ENCODE measurements at places on chromosomes 5 and 9.

DNA sequence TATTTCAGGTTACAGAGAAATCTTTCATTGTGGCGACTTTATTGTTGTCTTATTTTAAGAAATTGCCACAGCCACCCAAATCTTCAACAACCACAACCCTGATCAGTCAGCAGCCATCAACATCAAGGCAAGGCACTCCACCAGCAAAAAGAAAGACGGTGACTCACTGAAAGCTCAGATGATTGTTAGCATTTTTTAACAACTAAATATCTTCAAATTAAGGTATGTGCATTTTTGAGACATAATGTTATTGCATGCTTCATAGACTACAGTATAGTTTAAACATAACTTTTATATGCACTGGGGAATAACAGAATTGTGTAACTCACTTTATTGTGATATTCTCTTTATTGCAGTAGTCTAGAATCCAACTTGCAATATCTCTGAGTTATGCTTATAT, 263.4 kb downstream of the TMEM232 start:
- no peak for DNase-seq

DNA sequence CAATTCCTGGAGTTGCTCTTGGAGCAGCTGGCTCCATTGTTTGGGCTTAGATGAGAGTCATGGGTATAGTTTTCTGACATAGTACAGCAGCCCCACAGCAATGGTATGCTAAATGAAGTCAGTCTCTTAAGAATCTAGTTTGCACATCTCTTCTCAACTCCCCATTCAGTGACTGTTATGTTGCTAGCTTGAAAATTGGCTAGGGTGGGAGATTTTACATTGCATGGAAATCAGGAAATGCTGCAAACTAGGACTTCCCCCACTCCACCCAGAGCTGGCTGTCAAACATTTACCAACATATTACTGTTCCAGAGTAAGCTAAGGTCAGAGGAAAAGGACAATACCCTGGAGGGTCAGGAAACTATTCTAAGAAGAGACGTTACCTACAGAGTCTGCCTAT, 17.6 kb upstream of the FCHO2 start:
- DNase-seq, result no peak

- peak; percentile 37 for DNase-seq
Measured at GRCh38 chr5:24714746-24715145, 70.0 kb upstream of the CDH10 start.

- peak; percentile 31 for DNase-seq
Measured at GRCh38 chr9:96567203-96567700, 52.4 kb downstream of the CDC14B start.

GRCh38 chr5:140794595-140795258, at the start of gene PCDHA2:
TSS of gene PCDHA2 (plus strand) at chr5:140794852.
- DNase-seq, result no peak

GRCh38 chr9:112752334-112753125, 2.0 kb downstream of the SNX30 start:
- no peak for DNase-seq

- DNase-seq, result no peak
Measured at GRCh38 chr5:131644822-131645221, 9.8 kb upstream of the RAPGEF6 start.

GRCh38 chr5:180640861-180641565, 8.4 kb downstream of the FLT4 start:
- DNase-seq, result no peak

GRCh38 chr9:136723989-136724388, 11.6 kb downstream of the DIPK1B start:
- no peak for DNase-seq

GRCh38 chr9:136571531-136571930, 25.7 kb upstream of the NOTCH1 start:
- DNase-seq, result no peak

- no peak for DNase-seq
Measured at GRCh38 chr5:134626369-134627014, 6.1 kb downstream of the SAR1B start.

- DNase-seq, result no peak
Measured at GRCh38 chr5:107301999-107302398, 368.7 kb downstream of the EFNA5 start.

DNA sequence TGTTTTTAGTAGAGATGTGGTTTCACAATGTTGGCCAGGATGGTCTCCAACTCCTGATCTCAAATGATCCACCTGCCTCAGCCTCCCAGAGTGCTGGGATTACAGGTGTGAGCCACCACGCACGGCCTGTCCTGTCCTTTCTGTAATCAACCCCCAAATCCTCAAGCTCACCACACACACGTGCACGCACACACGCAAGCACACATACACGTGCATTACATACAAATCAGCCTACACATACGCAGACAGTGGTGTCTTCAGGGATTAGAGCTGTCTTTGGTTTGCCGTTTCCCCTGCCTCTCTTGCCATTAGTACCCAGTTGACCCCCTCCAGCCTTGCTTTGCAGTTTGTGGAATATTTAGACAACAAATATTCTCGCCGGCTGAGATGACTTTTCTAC, 6.5 kb downstream of the GLT6D1 start:
- DNase-seq, result no peak

DNA sequence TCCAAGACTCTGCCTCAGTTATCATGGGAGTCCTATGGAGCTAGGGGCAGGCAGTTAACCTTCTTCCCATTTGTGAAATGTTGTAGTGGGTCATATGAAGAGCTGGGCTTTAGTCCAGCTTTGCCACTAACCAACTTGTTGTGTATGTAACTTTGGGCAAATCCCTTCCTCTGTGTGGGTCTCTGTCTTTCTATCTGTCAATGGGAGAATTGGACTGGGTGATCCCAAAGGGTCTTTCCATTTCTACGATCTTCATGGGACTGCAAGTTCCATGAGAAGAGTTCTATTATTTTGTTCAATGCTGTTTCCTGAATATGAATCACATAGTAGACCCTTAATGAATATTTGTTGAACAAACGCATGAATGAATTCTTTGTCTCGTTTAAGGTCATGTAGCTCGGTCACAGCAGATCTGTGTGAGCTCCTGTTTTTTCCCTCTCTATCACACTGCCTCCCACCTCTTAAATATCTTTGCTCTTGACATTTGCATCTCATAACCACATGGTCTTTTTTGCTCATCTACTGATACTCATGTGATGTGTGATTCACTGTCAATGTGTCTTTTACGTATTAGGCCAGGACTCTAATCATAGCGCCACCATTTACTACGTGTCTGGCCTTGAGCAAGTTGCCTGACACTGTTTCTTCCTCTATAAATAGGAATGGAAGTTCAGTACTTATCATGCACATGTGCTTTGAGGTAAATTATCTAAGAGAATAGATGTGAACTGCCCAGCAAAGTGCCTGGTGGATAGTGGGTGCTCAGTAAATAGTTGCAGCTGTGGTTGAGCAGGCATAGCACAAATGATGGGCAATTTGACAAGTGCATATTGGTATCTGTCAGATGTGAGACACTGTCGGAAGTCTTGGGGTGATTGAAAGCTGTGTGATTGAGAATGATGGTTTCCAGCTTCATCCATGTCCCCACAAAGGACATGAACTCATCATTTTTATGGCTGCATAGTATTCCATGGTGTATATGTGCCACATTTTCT, 37.4 kb downstream of the PTTG1 start:
- DNase-seq, result no peak

GRCh38 chr9:133470427-133470924, 8.4 kb downstream of the SLC2A6 start:
- no peak for DNase-seq

- no peak for DNase-seq
Measured at GRCh38 chr5:945691-946551, 53.2 kb downstream of the TRIP13 start.

GRCh38 chr5:6781716-6782115, 68.5 kb downstream of the TENT4A start:
- DNase-seq, result no peak

DNA sequence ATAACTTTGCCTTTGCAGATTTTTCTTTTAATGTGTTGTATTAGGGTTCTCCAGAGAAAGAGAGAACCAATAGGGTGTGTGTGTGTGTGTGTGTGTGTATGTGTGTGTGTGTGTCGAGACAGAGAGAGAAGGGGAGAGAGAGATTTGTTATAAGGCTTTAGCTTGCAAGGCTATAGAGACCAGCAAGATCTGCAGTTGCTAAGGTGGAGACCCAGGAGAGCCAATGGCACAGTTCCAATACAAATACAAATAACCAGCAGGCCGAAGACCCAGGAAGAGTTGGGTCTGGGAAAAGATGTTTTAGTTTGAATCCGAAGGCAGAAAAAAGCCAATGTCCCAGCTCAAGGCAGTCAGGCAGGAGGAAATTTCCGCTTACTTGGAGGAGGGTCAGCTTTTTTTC, 23.0 kb downstream of the TMOD1 start:
- DNase-seq, result no peak

GRCh38 chr5:174324680-174325079, 279.2 kb downstream of the NSG2 start:
- no peak for DNase-seq

DNA sequence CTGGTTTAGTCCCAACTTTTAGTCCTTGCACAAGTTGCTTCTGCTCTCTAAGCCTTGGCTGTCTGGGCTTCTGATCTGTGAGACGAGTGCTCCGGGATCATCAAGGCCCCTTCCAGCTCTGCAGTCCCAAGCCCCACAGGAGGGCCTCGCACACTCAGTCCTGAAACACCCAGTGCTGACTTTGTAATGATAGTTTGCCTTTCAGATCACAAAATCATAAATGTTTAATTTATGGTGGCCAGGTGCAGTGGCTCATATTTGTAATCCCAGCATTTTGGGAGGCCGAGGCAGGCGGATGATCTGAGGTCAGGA, 95.9 kb upstream of the SLC25A48 start:
- DNase-seq, result no peak

- no peak for DNase-seq
Measured at GRCh38 chr5:170747357-170747756, 36.2 kb upstream of the GABRP start.

- DNase-seq, result no peak
Measured at GRCh38 chr9:83013867-83014605, 48.9 kb downstream of the RASEF start.

DNA sequence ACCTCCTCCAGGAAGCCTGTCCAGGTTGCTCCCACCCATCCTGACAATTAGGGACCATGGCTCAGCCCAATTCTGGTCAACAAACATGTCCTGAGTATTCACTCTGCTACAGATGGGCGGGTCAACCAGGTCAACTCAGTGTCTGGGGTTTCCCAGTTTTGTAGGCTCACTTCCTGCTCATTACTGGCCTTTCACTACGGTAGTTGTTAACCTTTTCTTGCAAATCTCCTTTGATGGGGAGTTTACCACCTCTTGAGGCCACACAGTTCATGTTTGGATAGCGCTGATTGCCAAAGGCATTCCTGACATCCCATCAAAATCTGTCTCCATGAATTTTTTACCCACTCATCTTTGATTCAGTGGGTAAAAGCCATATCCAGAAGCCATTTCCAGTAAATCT, 13.8 kb downstream of the TMEM8B start:
- no peak for DNase-seq

DNA sequence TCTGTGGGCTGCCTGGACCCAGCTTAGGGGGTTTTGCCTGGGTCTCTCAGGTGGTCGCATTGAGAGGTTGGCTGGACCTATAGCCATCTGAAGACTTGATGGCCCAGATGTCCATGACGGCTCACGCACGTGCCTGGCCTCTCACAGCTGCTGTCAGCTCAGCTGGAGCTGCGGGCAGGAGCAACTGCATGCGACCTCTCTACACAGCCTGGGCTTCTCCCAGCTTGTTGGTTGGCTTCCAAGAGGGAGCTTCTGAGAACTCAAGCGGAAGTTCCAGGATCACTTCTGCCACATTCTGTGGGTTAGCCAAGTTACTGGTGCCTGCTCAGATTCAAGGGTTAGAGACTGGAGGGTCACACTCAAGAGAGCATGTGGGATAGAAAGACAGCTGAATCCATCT, 99.2 kb downstream of the DAPK1 start:
- no peak for DNase-seq

GRCh38 chr9:101094686-101095085, 66.2 kb downstream of the PLPPR1 start:
- DNase-seq, result no peak

DNA sequence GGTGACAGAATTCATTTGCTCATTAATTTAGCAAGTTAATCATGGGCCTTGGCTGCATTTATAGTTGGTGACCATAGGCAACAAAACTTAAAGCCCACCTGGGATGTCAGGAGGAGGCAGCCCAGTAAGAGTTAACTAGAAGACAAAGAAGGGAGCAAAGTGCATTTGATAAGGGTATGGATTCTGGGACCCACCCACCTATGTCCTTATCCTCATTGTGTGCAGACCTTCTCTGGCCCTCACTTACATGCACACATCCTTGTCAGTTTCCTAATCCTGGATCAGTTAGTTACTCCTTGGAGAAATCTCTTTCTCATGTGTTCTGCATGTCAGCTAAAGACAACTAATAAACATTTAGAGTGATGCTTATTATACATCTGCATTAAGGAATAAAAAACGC, 24.6 kb downstream of the MEF2C start:
- DNase-seq, result no peak

- no peak for DNase-seq
Measured at GRCh38 chr9:106277966-106278365, 583.6 kb downstream of the TMEM38B start.
